Hepatocyte (in vitro differentiated cells): ENCODE measurements at places on chromosomes 1 and 21. TPM values are rescaled to one million over a fixed set of nuclear protein-coding genes. Genes with fewer than 3 reads are reported as not detected.

Gene TMEM200B
- polyA plus RNA-seq, result 8.3 and 11.0 TPM in 2 replicates

Gene LCE1C
- not detected in 2 replicates for polyA plus RNA-seq

GRCh38 chr21:32088471-32088870, 190.4 kb downstream of the MIS18A start:
- DNase-seq, result no peak
- H3K36me3 ChIP-seq, result no peaks in the 10 kb centered on the region
- no peak overlapping the region for H3K4me3 ChIP-seq
- no peaks in the 10 kb centered on the region for H3K27me3 ChIP-seq
- no peak overlapping the region for H3K27ac ChIP-seq

Gene LIN28A
- polyA plus RNA-seq, result 0.13 and 0.23 TPM in 2 replicates

Gene SLC25A44
- polyA plus RNA-seq, result 18.1 and 19.3 TPM in 2 replicates

Gene DENND2C
- 1.4 and 1.8 TPM in 2 replicates for polyA plus RNA-seq

DNA sequence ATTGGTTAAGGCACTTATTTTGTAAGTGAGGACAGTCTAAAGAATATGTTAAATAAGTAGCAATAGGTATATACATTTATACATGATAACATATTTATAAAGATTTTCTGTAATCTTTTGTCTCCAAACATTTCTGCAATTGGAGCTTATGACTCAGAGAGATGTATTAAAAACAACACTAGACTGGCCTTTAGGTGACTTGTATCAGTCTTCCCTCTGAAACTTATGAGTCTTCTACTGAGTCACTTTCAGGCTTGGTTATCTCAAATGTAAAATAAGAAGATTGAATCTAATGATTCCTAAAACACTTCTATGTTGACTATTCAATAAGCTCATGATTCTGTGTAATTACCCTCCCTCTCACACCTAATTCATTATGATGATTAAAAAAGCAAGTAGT, 672.6 kb upstream of the NEGR1 start:
- H3K27ac ChIP-seq, result no peak overlapping the region
- H3K27me3 ChIP-seq, result no peaks in the 10 kb centered on the region
- no peaks in the 10 kb centered on the region for H3K4me1 ChIP-seq
- no peak for DNase-seq

GRCh38 chr1:237324226-237324625, 282.2 kb downstream of the RYR2 start:
- H3K4me1 ChIP-seq, result no peaks in the 10 kb centered on the region
- no peak overlapping the region for H3K27ac ChIP-seq
- H3K36me3 ChIP-seq, result no peaks in the 10 kb centered on the region
- no peaks in the 10 kb centered on the region for H3K27me3 ChIP-seq
- H3K4me3 ChIP-seq, result no peak overlapping the region

- DNase-seq, result peak; percentile 36
- no peak overlapping the region for H3K27ac ChIP-seq
- H3K27me3 ChIP-seq, result peaks cover 100% of the 10 kb centered on the region
- H3K4me3 ChIP-seq, result no peak overlapping the region
- peaks cover 7% of the 10 kb centered on the region for H3K4me1 ChIP-seq
Measured at GRCh38 chr1:220887520-220888416, 8.5 kb downstream of the HLX start.

DNA sequence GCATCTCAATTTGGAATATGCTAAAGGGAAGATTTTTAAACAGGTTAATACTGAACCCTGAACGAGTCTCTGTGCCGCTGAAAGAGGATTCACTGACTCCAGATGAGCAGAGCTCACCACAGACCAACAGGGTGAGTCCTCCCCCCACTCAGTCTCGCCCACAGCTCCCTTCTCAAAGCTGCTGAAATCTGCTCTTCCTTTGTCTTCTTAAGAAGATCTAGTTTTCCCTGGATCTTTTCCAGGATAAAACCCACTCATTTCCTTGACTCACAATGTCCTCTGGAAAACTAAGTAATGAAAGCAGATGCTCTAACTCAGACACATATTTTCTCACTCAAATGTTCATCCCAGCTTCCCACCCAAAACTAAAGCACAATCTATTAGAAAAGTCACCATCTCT, 447.0 kb upstream of the PKN2 start:
- no peaks in the 10 kb centered on the region for H3K27me3 ChIP-seq
- H3K36me3 ChIP-seq, result no peaks in the 10 kb centered on the region

Gene LRIF1
- polyA plus RNA-seq, result 9.5 and 11.1 TPM in 2 replicates

DNA sequence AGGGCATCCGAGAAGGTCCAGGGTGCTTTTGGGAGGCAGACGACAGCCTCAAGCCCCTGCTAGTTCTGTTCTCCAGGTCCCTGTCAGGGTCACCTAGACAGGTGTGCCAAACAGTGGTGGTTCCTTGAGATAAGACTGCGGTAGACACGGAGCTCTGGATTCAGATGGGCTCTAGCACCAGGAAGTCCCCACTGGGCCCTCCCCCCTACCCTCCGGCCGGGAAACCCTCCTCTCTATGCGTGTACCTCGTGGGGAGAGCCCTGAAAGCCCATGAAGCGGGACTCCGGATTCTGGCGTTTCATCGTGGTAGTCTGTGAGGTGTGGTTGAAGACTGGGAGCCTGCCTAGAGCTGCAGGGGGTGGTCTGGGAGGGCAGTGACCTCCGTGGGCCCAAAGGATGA, 2.1 kb upstream of the KCNA2 start:
- peaks cover 12% of the 10 kb centered on the region for H3K4me1 ChIP-seq
- H3K27me3 ChIP-seq, result peaks cover 73% of the 10 kb centered on the region
- no peak overlapping the region for H3K4me3 ChIP-seq

DNA sequence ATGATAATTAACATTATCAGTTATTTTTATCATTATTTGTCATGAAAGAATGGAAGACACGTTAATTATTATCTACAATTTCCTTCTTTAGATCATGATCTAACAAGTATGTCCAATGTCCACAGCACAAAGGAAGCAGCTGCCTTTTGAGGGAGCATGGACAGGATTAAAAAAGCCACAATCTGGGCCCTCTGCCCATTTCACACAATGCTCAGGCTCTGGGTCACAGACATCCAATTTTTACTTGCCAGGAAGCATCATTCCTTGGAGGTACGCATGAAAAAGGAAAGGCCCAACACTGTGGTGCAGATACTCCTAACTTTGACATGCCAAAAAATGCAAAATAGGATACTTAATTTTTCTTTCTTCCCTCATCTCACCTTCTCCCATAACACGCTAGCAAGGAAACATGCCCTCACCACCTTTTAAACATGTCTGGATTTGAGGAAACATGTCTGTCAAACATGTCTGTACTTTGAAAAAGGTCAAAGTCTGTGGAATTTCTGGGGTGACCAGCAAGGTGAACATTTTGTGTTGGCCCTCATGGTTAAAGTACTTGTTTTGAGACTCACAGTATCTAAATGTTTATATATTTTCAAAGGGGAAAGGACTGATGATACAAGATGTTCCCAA, 40.0 kb downstream of the GADD45A start:
- H3K36me3 ChIP-seq, result no peaks in the 10 kb centered on the region
- H3K4me1 ChIP-seq, result peaks cover 14% of the 10 kb centered on the region
- peak overlapping the region; percentile 64 for H3K27ac ChIP-seq
- no peaks in the 10 kb centered on the region for H3K27me3 ChIP-seq
- no peak for DNase-seq

GRCh38 chr1:225684741-225685140, 31.8 kb upstream of the ENAH start:
- no peaks in the 10 kb centered on the region for H3K27me3 ChIP-seq
- DNase-seq, result no peak
- H3K36me3 ChIP-seq, result no peaks in the 10 kb centered on the region
- no peak overlapping the region for H3K27ac ChIP-seq

GRCh38 chr1:30790850-30791778, 33.5 kb upstream of the LAPTM5 start:
- H3K4me3 ChIP-seq, result no peak overlapping the region
- no peak for DNase-seq
- no peaks in the 10 kb centered on the region for H3K4me1 ChIP-seq
- H3K36me3 ChIP-seq, result no peaks in the 10 kb centered on the region
- H3K27me3 ChIP-seq, result no peaks in the 10 kb centered on the region
- H3K27ac ChIP-seq, result peak overlapping the region; percentile 68

Gene CD5L
- polyA plus RNA-seq, result not detected in 2 replicates

DNA sequence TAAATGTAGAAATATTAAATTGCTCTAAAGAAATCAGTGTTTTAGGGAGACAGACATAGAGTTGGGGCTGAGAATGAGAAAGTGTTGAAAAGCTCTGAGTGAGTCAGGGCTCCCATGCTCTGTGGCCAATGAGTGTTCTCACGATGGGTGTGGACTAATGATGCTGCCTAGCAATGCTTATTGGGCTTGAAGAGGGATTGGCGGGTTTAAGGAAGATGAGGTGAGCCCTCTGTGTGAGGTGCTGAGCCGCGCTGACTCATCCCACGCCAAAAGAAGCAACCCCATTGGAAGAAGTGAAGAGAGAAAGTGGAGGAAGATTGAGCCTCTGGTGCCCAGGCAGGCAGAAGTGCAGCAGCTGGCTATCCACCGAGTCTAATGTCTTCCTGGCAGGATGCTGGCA, 65.1 kb upstream of the DPT start:
- no peaks in the 10 kb centered on the region for H3K4me1 ChIP-seq
- no peaks in the 10 kb centered on the region for H3K27me3 ChIP-seq
- no peaks in the 10 kb centered on the region for H3K36me3 ChIP-seq
- no peak overlapping the region for H3K4me3 ChIP-seq
- DNase-seq, result no peak

DNA sequence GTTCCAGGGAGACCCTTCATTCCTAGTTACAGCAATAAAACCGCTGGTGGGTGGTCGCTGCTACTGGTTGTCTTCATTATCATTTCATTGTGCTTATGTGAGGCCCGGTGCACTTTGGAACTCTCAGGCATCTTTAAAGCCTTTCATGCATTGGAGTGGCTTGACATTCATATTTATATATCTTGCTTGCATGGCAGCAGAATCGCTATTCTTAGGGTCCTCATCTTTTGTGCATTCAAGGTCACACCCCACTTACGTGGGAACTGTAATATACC, 110.1 kb downstream of the ZBTB18 start:
- no peaks in the 10 kb centered on the region for H3K27me3 ChIP-seq
- H3K4me1 ChIP-seq, result peaks cover 9% of the 10 kb centered on the region
- H3K36me3 ChIP-seq, result no peaks in the 10 kb centered on the region
- no peak overlapping the region for H3K27ac ChIP-seq

GRCh38 chr1:153845158-153845557, 70.0 kb downstream of the SLC27A3 start:
- no peak for DNase-seq
- no peak overlapping the region for H3K4me3 ChIP-seq
- no peak overlapping the region for H3K27ac ChIP-seq
- H3K27me3 ChIP-seq, result no peaks in the 10 kb centered on the region

Gene TMPRSS15
- not detected in 2 replicates for polyA plus RNA-seq

- H3K27me3 ChIP-seq, result no peaks in the 10 kb centered on the region
- DNase-seq, result peak; percentile 92
- H3K4me1 ChIP-seq, result no peaks in the 10 kb centered on the region
- no peak overlapping the region for H3K4me3 ChIP-seq
- no peak overlapping the region for H3K27ac ChIP-seq
Measured at GRCh38 chr1:168145184-168146159, 8.7 kb upstream of the GPR161 start.

DNA sequence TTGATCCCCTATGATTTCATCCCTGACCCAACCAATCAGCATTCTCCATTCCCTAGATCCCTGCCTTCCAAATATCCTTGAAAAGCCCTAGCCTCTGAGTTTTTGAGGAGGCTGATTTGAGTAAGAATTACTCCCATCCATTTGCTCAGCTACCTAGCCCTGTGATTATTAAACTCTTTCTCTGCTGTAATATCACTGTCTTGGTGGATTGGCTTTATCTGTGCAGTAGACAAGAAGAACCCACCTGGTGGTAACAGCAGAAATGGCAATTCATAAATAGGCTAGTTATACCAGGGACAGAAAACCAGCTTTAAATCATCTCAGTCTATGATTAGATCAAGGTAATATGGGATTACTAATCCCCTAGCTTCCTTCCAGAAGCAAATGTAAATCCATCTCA, 13.0 kb downstream of the IL20 start:
- H3K36me3 ChIP-seq, result no peaks in the 10 kb centered on the region
- no peak overlapping the region for H3K4me3 ChIP-seq
- no peak for DNase-seq
- no peaks in the 10 kb centered on the region for H3K4me1 ChIP-seq
- no peaks in the 10 kb centered on the region for H3K27me3 ChIP-seq

Gene CCSAP
- 2.7 and 3.8 TPM in 2 replicates for polyA plus RNA-seq

DNA sequence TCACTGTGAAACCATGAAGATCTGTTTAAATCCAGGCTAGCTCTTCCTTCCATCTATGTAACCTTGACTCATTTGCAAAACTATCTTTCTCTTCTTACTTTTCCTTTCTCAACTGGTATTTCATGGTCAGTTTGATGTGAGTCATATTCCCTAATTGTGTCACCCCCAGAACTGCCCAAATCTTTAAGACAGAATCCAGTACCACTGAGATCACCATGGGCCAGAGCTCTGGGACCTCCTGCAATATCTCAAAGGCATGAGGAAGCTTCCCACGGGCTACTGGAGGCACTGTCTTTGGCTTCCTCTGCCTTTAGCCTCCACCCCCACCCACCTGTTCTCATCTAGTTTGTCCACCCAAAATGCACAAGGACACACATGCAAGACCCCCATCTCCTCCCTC, 274.4 kb upstream of the FMN2 start:
- DNase-seq, result no peak
- H3K27ac ChIP-seq, result peak overlapping the region; percentile 77
- no peaks in the 10 kb centered on the region for H3K27me3 ChIP-seq
- H3K4me1 ChIP-seq, result peaks cover 9% of the 10 kb centered on the region

Gene PSMD4
- 161 and 168 TPM in 2 replicates for polyA plus RNA-seq

Gene ANGPTL3
- polyA plus RNA-seq, result 23.8 and 42.2 TPM in 2 replicates

- no peaks in the 10 kb centered on the region for H3K27me3 ChIP-seq
- H3K36me3 ChIP-seq, result no peaks in the 10 kb centered on the region
- no peak for DNase-seq
- no peak overlapping the region for H3K4me3 ChIP-seq
Measured at GRCh38 chr1:211938561-211938997, 96.8 kb downstream of the INTS7 start.

Gene TAS1R1
- not detected in 2 replicates for polyA plus RNA-seq

DNA sequence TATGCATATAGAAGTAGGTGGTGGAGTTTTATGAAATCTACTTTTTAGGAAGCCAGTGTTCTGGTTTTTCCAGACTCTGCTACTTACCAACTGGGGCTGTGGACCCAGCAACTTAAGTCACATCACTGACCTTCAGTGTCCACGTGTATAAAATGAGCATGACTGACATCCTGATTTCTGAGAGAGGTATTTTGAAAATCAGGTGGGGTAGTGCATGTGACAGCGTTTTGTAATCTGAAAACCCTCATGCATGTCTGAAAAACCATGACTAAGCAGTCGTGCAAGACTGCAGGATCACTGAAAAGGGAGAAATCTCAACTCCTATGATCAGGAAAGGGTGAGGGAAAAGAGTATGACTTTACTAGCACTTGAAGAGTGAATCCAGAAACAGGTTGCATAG, 26.1 kb downstream of the CR1L start:
- no peaks in the 10 kb centered on the region for H3K36me3 ChIP-seq
- peaks cover 5% of the 10 kb centered on the region for H3K27me3 ChIP-seq
- H3K4me3 ChIP-seq, result no peak overlapping the region
- no peak overlapping the region for H3K27ac ChIP-seq

- H3K27ac ChIP-seq, result no peak overlapping the region
- peaks cover 5% of the 10 kb centered on the region for H3K4me1 ChIP-seq
- H3K36me3 ChIP-seq, result no peaks in the 10 kb centered on the region
- H3K27me3 ChIP-seq, result no peaks in the 10 kb centered on the region
- no peak overlapping the region for H3K4me3 ChIP-seq
Measured at GRCh38 chr1:76110666-76111065, 36.1 kb downstream of the ST6GALNAC3 start.

- peak within 1 kb of the TSS; percentile 43 for H3K27ac ChIP-seq
- no peaks in the 10 kb centered on the region for H3K27me3 ChIP-seq
- DNase-seq, result peak; percentile 65
- peak within 1 kb of the TSS; percentile 21 for H3K4me3 ChIP-seq
Measured at GRCh38 chr1:20185834-20186782, at the start of the genes PLA2G2C and UBXN10. PLA2G2C (minus strand) TSS chr1:20186518; CDS start chr1:20177363, 9,155 bp downstream. UBXN10 (plus strand) TSS chr1:20186096; CDS start chr1:20190562, 4,466 bp downstream.

Gene FOXO6
- polyA plus RNA-seq, result 4.2 and 5.0 TPM in 2 replicates
